Tongue (tissue), 3 donors: ENCODE measurements at places on chromosomes 2 and 18.

DNA sequence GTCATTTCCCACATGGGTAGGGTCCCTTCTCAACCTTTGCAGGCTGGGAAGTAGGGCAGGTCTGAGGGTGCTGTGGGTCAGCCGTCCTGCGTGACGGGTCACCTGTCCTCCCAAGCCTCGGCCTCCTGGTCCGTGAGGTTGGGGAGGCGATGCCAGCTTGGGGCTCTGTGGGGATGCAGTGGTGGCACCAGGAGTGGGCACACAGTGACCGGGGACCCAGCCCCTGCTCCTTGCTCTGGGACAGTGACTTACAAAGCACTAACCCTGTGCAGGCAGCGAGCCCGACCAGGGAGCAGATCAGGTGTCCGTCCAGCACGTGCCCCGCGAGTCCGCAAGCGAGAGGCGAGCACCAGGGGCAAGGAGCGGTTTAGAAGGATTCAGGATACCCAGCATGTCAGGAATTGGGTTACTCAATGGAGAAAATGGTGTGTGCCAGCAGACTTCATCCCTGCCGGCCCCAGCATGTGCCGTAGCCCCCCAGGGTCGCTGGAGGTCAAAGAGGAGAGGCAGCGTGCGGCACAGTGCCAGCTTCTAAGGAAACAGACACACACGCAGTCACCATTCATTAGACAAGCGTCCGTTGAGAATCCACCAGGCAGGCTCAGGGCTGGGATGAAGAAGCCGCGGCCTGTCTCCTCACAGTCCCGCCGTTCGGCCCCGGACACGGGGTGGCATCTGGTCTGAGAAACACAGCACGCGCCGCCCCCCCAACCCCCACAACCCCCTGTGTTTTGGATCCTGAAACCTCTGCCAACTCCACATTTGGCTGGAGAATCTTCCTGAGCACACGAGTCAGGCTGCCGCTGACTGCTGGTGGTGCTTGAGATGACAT is 11.7 kb downstream of the COLEC11 start:
- no peak for DNase-seq

DNA sequence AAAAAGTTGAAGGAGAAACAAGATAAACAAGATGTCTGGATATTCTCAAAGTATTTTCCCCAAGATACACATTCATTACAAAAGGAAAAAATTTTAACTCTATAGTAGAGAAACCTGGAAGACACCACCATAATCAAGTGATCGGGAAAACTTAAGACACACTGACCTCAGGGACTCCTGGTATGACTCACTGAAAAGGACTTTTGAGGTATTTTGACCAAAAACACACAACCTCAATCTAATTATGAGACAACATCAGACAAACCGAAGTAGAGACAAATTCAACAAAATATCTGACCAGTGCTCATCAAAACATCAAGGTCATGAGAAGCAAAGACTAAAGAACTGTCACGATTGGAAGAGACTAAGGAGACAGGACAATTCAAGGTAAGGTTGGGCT is 34.7 kb downstream of the LPIN2 start:
- DNase-seq: no peak

- DNase-seq: no peak
These were observed 114.5 kb upstream of the STPG4 start for GRCh38 chr2:47269316-47270232.

- DNase-seq: no peak
These were observed 41.8 kb upstream of the SP3 start for GRCh38 chr2:174007010-174007409.

GRCh38 chr2:218755567-218756404 is 26.2 kb upstream of the CYP27A1 start:
- no peak for DNase-seq

- DNase-seq: no peak
These were observed 8.7 kb downstream of the ERICH2 start for GRCh38 chr2:170778900-170779299.

DNA sequence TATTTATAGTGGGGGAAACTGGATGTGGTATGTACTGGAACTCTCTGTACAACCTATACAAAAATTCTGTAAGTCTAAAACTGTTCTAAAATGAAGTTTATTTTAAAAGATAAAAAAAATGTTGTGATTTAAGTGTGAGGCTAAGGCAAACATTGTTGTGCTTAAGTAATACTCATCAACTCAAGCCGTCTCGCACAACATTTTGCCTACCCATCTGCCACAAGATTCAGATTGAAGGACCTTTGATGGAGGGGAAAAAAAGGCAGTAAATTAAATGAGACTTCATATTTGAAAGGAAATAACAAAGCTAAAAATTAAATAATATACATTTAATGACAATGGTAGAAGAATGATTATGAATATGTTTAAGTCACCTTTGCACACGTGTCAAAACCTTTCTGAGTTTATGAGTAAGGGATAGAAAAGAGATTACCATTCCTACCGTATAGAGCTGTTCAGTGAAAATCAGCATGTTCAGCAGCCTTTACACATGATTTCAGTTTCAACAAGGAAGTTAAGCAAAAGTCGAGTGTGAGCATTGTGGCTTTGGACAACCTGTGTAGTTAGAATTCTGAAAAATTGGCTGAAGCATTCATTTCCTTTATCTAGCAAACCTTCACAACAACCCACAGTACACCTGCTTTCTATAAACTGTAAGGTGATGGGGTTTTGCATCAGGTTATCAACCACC is 499.3 kb downstream of the IRS1 start:
- no peak for DNase-seq

- DNase-seq: no peak
These were observed 29.5 kb upstream of the ATRAID start for GRCh38 chr2:27182346-27182745.

- DNase-seq: peak; percentile 81
These were observed 198.2 kb upstream of the COPS8 start for GRCh38 chr2:236887531-236887930.

- no peak for DNase-seq
These were observed 690.7 kb upstream of the KLHL29 start for GRCh38 chr2:22694300-22694699.

DNA sequence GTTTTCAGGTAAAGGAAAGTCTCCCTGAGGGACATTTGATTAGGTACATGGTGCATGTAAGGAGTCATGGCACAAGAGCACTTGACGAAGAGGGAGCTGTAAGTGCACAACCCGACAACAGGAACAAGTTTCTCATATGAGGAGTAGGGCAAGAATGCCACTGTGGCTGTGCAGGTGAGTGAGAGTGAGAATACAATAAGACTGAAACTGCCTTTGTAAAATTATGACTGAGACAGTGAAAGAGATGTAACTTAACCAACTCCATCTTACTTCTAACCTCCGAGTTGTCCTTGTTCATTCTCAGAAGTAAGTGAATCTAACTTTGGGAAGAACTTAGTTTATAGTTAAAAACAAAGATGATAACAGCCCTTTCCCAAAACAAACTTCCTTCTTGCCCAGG is 1025.8 kb upstream of the CNTNAP5 start:
- DNase-seq: no peak

GRCh38 chr2:20471148-20471547 is 24.3 kb downstream of the RHOB start:
- DNase-seq: no peak

- no peak for DNase-seq
These were observed 3.2 kb downstream of the GPBAR1 start for GRCh38 chr2:218263817-218264641.

DNA sequence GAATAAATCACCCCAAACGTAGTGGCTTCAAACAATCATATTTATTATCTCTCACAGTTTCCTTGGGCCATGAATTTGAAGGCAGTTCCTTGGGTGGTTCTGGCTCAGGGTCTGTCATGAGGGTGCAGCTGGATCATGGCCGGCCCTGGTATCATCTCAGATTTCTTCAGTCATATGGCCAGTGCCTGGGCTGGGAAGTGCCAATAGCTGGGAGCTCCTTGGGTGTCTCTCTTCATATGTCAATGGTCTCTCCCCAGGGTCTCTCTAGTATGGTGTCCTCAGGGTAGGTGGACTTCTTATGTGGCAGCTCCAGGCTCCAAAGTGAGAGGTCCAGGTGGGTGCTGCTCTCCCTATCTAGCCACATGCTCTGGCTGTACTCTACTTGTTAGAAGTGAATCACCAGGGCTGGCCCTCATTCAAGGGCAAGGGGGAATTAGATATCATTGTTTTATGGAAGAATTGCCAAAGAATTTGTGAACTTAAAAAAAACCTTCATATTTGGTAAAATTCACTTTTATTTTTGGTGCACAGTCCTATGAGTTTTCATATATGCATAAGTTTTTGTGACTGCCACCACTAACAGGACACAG is 15.4 kb downstream of the FHOD3 start:
- no peak for DNase-seq

GRCh38 chr2:69923116-69923515 is 8.2 kb downstream of the MXD1 start:
- no peak for DNase-seq

DNA sequence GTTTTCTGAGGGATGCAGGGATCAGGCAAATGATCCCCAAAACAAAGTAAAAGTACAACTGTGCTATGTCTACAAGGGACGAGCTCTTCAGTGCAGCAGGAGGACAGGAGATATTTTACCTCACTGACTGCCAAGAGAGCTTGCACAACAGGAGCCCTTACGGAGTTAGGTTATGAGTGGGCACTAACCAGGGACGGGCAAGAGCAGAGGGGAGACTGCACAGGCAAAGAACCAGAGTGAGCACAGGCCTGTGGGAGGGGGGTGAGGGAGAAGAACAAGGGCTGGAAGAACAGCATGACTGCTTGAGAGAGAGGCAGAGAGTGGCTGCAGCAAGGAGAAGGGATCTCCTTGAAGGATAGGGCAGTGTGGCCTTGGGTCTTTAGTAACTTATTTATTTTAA is 101.1 kb upstream of the PID1 start:
- DNase-seq: no peak

- no peak for DNase-seq
These were observed 1279.4 kb downstream of the LRP1B start for GRCh38 chr2:140851258-140851981.

- DNase-seq: no peak
These were observed 15.7 kb upstream of the OLA1 start for GRCh38 chr2:174263997-174264396.

GRCh38 chr2:52537588-52537987 is 1230.0 kb upstream of the CHAC2 start:
- DNase-seq: no peak

- no peak for DNase-seq
These were observed 206.8 kb upstream of the ERBB4 start for GRCh38 chr2:212745359-212745758.

GRCh38 chr18:36697905-36698304 is 130.9 kb downstream of the TPGS2 start:
- DNase-seq: no peak

DNA sequence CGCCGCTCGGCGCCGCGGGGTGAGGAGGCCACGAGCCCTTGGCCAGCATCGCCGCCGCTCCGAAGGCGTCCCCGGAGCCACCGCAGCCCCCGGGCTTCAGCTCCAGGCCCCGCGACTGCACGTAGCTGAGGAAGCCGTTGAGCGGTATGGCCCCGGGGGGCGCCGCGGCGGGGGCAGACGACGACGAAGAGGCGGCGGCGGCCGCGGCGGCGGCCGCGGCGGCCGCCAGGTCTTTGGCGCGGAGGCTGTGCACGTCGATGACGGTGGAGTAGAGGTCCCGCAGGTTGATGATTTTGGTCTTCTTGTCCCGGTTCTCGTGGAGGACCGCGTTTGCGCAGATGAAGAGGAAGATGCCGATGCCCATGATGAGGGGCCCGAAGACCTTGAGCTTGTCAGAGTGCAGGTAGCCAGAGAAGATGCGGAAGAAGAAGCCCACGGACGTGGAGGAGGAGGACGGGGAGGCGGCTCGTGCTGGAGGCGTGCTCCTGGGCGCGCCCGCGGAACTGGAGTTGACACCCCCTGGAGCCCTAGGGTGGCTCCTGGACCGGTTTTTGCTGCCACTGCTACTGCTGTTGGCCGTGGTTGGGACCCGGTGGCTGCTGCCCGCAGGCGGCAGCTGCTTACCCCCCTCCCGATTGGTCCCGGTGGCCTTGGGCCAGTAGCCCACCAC is 4.0 kb downstream of the TMEM200C start:
- DNase-seq: no peak

DNA sequence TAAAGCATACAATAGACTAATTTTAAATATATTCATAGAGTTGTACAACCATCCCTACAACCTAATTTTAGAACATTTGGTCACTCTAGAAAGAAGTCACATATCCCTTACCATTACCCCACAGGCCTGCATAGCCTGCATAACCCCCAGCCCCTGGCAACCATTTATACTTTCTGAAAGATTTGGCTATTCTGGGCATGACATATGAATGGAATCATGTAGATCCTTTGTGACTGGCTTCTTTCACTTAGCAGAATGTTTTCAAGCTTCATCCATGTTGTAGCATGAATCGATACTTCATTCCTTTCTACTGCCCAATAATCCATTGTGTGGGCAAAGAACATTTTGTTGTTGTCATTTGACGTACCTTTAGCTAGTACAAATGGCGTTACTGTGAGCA is 151.5 kb downstream of the WDSUB1 start:
- DNase-seq: no peak

GRCh38 chr2:138548796-138549195 is 47.2 kb downstream of the SPOPL start:
- no peak for DNase-seq

DNA sequence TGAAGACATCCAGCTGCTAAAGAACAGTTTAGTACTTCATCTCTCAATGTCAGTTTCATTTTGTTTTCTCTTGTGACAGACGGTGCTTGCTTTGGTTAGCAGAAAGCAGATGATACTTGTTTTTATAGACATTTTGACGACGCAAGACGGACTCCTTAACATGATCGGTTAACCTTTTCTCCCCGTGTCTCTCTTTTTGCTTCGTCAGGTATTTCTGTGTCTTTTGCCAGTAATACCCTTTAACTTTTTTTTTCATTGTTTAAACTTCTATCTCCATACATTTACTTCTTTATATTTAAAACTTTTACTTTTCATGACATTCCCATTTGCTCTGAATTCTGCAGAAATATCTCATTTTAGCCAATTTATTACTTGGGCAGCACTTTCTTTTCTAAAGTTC is 57.9 kb downstream of the THSD7B start:
- DNase-seq: no peak

- no peak for DNase-seq
These were observed 36.5 kb upstream of the GLS start for GRCh38 chr2:190843890-190844699.

- DNase-seq: no peak
These were observed 295.0 kb upstream of the ZNF521 start for GRCh38 chr18:25646971-25647370.

DNA sequence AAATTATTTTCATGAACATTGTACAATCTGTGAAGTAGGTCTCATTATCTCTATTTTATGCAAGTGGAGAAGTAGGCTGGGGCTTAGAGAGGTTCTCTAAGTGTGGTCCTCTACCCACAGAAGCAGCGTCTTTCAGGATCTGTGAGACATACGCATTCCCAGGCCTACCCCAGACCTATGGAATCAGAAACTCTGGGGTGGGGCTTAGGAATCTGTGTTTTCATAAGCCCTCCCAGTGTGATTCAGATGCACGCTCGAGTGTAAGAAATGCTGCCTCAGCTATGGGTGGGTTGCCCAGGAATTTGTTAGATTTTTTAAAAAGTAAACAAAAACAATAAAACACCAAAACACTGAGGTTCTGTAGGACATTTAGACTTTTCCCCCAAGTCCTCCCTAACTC is 14.8 kb upstream of the ZAP70 start:
- DNase-seq: no peak

- DNase-seq: no peak
These were observed 133.4 kb upstream of the RND3 start for GRCh38 chr2:150620855-150621254.
